ENCODE measurements at places on chromosomes 5 and 9.

GRCh38 chr5:177455036-177455660, 8.5 kb downstream of the PRR7 start:
- peak; percentile 91 for DNase-seq

DNA sequence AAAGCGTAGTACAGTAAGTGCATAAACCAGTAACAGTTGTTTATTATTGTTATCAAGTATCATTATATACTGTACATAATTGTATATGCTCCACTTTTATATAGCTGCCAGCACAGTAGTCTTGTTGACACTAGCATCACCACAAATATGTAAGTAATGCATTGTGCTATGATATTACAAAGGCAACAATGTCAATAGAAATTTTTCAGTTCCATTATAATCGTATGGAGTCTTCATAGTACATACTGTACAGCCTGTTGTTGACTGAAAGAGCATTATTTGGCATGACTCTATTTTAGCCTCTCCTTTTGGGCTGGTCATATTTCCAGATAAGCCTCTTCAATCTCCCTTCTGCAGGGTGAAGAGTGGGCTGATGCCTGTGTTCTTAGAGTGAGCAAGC, 40.4 kb downstream of the CFAP95 start:
- DNase-seq, result no peak

DNA sequence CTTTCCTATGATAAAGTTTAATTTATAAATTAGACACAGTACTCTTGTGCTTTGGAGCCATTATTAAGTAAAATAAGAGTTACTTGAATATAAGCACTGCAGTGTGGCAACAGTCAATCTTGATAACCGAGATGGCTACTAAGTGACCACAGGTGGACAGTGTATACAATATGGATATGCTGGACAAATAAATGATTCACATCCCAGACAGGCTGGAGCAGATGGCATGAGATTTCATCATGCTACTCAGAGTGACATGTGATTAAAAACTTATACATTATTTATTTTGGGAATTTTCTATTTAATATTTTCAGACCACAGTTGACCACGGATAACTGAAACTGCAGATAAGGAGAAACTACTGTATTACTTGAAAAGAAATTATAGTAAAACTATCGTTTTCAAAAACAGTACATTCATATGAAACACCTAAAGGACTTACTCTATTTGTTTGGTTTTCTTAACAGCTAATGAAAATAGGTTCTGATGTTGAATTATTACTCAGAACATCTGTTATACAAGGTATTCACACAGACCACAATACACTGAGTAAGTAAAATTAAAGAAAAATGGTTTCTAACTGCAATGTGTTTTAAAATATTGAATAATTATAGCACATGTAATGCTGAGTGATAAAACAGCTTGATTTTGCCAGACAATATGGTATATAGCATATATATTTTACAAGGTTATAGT, 16.0 kb downstream of the LYRM7 start:
- no peak for DNase-seq

GRCh38 chr9:133370685-133371084, 5.2 kb downstream of the SURF4 start:
- no peak for DNase-seq

- no peak for DNase-seq
Observed at GRCh38 chr5:139678751-139679750, 30.9 kb downstream of the CXXC5 start.

- no peak for DNase-seq
Observed at GRCh38 chr5:113337515-113338415, 97.0 kb downstream of the TSSK1B start.

DNA sequence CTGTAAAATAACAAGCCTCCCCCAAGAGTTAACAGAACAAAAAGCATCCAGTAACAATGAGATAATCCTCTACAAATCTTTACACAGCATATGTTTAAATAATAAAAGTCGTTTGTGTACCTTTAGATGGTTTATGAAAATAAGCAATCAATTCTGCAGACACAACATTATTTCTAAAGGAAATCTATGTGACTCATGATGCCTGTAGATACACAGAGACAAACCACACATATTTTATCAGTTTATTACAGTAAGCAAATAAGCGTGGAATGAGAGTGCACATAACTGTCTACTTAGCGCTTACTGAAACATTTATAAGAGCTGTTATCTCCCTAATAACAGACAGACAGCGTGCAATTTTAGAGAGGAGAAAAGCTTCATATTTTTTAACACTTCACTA, 243.6 kb downstream of the AP3B1 start:
- DNase-seq, result no peak

GRCh38 chr5:80031109-80031508, 4.0 kb upstream of the THBS4 start:
- DNase-seq, result no peak

- DNase-seq, result no peak
Observed at GRCh38 chr5:26310415-26310814, 728.0 kb downstream of the CDH9 start.

- DNase-seq, result no peak
Observed at GRCh38 chr9:135156525-135157510, 69.3 kb downstream of the OLFM1 start.

- no peak for DNase-seq
Observed at GRCh38 chr9:122383992-122384461, 13.2 kb downstream of the PTGS1 start.

- no peak for DNase-seq
Observed at GRCh38 chr9:17135295-17136160, 688 bp downstream of the CNTLN start.

GRCh38 chr9:135865531-135865930, 41.8 kb downstream of the CAMSAP1 start:
- no peak for DNase-seq

DNA sequence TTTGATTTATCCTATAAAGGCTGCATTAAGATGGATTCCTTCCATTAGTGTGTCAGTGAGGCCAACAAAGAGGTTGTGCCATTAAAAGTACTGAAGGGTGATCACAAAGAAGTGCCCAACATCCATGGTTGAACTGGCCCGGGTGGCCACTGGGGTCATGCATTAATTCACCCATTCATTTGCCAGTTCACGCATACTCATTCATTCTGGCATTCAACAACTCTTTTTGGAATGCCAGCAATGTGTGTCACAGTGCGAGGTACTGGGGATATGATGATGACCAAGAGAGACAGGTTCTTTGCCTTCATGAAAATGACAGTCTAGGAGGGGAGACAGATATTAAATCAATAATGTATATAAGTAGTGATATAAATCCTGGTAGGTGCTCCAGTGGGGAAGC, 93.2 kb downstream of the PTTG1 start:
- DNase-seq, result no peak

DNA sequence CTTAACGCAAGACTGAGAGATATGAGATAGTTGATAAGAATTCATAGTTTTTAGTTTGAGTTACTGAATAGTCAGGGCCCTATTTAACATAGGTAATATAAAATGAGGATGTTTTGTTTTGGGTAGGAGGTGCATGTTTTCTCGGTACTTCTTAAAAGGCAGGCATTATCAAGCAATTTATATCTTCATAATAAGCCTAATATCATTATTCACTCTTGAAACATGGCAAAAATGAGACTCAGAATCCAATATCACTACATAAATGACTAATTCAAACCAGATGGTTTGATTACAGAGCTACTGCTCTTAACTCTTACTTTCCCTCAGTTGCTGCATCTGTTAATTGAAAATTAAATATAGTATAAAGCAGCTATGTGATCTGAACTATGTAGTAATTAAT, 2038.7 kb downstream of the EFNA5 start:
- no peak for DNase-seq

DNA sequence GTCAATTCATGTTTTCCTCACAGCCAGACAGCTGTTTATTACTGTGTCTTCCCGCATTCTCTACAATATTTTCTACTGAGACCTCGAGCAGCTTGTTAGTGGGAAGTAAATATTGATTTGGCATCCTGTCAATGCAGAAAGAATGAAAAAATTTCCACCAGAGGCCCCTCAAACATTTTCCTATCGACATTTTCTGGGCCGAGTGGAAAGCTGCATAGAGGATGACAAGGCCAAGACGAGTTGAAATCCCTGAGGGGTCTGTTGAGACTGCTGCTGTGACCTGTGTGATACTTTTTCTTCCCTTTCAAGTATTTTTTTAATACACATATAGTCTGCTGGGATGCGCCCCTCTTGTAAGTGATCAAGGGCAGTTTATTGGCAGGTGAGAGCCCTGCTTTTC, 91.4 kb upstream of the SH3GL2 start:
- no peak for DNase-seq

- DNase-seq, result no peak
Observed at GRCh38 chr9:116975126-116975525, 288.0 kb downstream of the TRIM32 start.

GRCh38 chr9:92954049-92954861, 6.9 kb downstream of the FGD3 start:
- peak; percentile 74 for DNase-seq

DNA sequence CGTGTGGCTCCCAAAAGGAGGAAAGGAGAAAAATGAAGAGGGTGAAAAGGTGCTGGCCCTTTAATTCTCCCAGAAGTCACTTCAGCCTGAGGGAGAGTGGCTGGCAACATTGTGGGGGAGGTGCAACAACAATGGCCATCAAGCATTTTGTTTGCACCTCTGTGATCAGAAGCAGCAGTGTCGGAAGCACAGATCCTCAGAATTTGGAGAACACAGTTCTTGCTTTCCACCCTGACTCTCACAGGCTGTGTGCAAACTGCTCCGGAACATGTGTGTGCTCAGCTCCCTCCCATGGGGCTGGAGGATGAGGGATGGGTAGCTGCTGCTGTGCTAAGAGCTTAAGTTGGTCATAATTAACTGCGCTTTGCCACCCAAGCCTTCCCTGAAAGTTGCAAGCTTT, 127.1 kb downstream of the DPYSL3 start:
- no peak for DNase-seq

DNA sequence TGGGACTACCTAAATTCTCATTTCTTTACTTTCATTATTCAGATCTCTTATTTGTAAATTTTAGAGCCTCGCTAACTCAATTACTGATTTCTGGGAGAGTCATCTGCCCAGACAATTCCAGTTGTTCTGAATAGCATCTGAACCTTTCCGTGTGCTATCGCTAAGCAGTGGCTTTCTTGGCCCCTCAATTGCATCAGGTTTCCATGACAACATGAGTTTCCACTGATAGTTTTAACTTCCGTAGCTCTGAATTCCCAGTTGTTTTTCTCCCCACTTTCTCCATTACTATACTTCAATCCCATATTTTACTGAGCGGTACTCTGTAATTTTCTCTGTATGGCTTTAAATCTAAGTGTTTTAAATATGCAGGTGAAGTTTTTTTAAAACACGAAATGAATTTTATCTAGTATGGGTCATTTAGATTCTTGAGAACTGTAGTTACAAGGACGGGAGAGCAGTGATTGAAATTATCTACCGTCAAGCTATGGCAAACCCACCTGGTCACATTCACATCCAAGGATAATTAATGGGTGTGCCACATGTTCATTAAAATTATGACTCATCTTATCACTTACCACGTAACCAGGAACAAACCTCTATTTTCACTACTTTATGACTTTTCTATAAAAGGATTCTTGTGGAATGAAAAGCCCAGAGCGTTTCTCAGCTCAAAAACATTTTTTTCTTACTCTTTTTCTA, 223.5 kb upstream of the PCSK5 start:
- no peak for DNase-seq

DNA sequence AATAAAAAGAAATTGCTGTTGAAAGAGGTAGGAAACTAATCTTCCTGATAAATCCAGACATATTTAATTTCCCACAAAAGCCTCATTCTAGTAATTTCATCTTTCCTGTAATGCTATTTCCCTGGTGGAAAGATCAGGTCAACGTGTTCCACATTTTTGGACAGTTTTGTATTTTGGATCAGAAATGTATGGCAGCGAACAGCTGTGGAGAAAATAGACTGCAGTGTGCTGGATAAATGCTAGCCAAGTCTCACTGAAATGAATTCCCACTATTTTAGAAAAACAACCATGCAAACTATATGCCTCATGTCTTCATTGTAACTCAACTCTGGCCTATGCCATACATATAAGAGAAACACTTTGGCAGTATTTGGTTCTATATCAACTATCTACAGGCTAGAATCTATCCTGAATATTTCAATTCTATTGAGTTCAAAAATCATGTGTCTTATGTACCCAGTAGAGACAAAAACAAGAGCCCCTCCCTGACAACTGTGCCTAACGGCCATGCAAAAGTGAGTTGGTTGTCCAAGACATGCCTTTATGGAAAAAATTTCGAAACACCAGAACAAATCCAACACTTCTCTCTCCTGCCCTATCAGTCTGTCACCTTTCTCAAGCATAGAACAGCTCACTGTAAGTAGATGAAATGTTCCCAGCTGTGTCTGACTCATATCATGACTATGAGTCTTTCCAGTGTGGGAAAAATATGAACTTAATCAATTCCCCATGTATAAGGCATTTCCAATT, 191.3 kb upstream of the NREP start:
- no peak for DNase-seq

DNA sequence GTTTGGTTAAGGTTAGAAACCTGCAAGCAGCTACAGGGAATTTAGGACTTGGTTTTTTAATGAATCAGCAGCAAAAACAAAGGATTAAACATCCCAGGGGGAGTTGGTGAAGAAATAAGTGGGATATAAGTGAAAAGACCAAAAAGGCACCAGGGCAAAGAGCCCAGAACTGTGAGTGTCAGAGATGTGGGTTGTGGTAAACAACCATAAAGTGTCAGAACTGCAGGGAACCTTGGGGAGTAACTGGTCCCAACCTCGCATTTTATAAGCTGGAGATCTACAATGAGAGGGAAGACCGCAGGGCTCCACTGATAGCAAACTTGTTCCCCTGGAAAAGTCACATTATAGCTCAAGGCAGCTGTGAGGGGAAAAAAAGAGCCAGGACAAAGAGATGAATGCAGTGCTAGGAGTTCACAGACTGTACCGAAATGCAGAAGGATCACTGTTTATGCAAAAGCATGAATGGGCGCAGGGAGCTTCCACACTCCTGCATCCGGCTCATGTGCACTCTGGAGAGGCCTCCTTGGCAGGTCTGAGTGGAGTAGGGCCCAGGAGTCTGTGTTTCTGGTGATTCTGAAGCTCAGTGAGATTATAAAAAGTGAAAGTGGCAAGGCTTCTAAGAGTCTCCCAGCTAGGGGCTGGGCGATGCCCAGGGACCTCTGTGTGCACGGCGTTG, 156.3 kb downstream of the GOLPH3 start:
- DNase-seq, result no peak

GRCh38 chr5:119386596-119387344, 31.0 kb downstream of the TNFAIP8 start:
- no peak for DNase-seq

GRCh38 chr9:37908283-37908682, 4.4 kb upstream of the SLC25A51 start:
- DNase-seq, result no peak

GRCh38 chr5:37326536-37326935, 44.4 kb downstream of the NUP155 start:
- no peak for DNase-seq

Data from stimulated activated CD4-positive, alpha-beta T cell treated with anti-CD3 and anti-CD28 coated beads, Interleukin-4, amount 100 ng/mL, for 48 hours (primary cell).